SK-MEL-5 (cell line): ENCODE measurements at places on chromosomes 6 and 20. TPM values are rescaled to one million over a fixed set of nuclear protein-coding genes. Genes with fewer than 3 reads are reported as not detected.

HMGN4 gene
- total RNA-seq, result 86.1 and 103 TPM in 2 replicates

TP53TG5 gene
- total RNA-seq, result not detected in 2 replicates

BANF2 gene
- not detected in 2 replicates for total RNA-seq

SLC22A2 gene
- total RNA-seq, result not detected in 2 replicates

CRISP3 gene
- total RNA-seq, result not detected in 2 replicates

ISM1 gene
- 4.8 and 5.6 TPM in 2 replicates for total RNA-seq

EYA4 gene
- total RNA-seq, result 52.9 and 55.3 TPM in 2 replicates

ZNF165 gene
- 0.19 and 0.37 TPM in 2 replicates for total RNA-seq

ANKS1A gene
- total RNA-seq, result 13.6 and 14.7 TPM in 2 replicates

THBS2 gene
- total RNA-seq, result 0.16 and 0.18 TPM in 2 replicates

GTPBP2 gene
- 95.2 and 101 TPM in 2 replicates for total RNA-seq

SNAI1 gene
- total RNA-seq, result 0.13 and 0.40 TPM in 2 replicates

CNKSR3 gene
- total RNA-seq, result 6.7 and 8.3 TPM in 2 replicates

RNF182 gene
- 21.2 and 26.6 TPM in 2 replicates for total RNA-seq
